ENCODE measurements at places on chromosomes 7 and 10.

- DNase-seq = no peak
Measured at GRCh38 chr7:30707391-30708357, 25.4 kb upstream of the CRHR2 start.

GRCh38 chr7:20330928-20331909 is 519 bp downstream of the ITGB8 start:
- peak; percentile 33 for DNase-seq

DNA sequence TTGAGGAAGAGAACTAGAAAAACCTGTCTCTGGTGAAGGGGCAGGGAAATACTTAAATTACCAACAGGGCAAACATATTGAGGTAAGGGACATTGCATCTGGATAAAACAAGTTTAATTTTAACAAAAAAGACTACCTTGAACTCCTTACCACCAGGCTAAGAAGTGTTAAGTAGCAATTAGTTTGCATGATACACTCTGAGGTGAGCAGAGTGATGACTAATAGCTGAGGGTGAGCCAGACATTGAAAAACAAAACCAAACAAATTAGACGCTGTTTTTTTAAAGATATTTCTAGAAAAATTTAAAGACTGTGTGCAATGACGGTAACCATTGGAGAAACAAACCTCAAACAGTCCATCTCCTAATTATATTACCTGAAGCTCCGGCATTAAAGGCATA is 105.9 kb downstream of the ANKRD7 start:
- no peak for DNase-seq

DNA sequence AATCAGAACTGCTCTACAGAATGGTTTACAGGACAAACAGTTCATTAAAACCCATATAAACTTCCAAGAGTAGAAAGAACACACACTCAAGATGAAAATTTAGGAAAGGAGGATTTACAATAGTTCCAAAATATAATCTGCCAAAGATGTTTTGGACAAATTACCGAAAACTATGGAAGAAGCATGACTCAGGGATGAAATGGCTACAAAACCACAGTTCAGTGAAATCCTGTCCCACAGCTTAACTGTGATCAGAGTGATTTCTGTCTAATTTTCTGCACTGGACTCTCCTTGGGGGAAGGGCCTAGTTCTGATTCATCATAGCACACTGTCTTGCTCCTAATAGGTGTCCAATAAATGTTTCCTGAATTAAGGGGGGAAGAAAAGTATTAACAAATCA is 82.2 kb downstream of the HIPK2 start:
- no peak for DNase-seq

DNA sequence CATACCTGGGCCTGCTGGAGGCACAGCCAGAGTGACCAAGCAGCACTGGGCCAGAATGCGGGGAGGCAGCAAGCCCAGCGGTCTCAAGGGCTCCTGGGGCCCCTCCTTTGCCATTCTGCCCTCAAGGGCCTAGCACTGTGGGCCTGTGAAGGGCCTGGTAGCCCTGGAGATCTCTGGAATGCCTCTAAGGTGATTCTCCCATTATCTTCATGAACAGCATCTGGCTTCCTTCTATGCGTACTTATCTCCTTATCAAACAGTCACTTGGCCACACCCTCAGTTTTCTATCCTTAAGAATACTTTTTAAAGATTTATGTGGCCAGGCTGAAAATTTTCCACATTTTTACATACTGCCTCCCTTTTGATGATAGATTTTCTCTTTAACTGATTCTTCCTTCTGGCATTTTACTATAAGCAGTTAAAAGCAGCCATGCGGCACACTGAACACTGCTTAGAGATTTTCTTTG is 67.5 kb upstream of the CCNY start:
- DNase-seq = no peak

DNA sequence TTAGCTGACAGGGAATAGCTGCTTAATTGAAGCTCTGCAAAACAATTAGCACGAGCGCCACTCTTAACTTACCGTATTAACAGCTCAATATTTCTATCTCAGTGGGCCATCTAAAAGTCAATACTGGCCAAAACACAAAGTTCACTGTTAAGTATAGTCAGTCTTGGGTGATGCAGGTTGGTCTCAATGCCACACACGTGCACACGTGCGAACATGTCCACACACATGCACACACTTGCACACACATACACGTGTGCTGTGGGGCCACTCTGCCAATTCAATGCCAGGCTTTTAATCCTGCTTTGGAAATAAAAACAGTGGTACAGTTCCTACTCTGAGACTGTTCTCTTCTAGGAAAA is 105.1 kb downstream of the GRB10 start:
- no peak for DNase-seq

DNA sequence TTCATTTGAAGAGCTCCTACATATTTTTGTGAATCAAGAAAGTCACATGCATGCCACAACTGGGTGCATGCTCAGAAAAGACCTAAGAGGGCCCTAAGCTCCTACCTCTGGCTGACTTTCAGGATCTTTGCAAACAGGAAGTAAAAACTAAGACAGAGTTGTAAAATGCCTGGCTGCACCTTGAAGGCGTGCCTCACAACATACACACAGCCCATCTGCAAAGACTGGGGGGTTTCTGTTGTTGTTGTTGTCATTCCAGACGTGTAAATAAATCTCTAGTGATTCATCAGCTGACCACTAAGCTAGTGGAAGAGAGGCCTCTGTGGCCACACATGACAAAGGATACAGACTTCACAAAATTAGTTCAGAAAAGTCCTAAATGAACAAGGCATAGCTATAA is 31.8 kb downstream of the SMURF1 start:
- DNase-seq = peak; percentile 34
